Right atrium auricular region (tissue), 2 donors: ENCODE measurements at places on chromosomes 2 and 18. TPM values are rescaled to one million over a fixed set of nuclear protein-coding genes. Genes with fewer than 3 reads are reported as not detected.

The RNF152 gene
- 11.3 TPM for total RNA-seq

The ZNF236 gene
- 12.7 TPM for total RNA-seq

The RIT2 gene
- not detected for total RNA-seq

GRCh38 chr2:222024932-222025880, 273.6 kb downstream of the PAX3 start:
- no peak for DNase-seq

The SCG2 gene
- 1.8 TPM for total RNA-seq

GRCh38 chr2:80246534-80246933, 58.0 kb downstream of the LRRTM1 start:
- no peak for DNase-seq

- no peak for DNase-seq
These were observed 93.6 kb downstream of the CRIM1 start for GRCh38 chr2:36449213-36449612.

- no peak for DNase-seq
These were observed 1097.9 kb upstream of the CNTNAP5 start for GRCh38 chr2:122927197-122927596.

GRCh38 chr2:18435426-18436037, 124.9 kb downstream of the RDH14 start:
- DNase-seq: no peak

GRCh38 chr2:134136731-134137130, 117.1 kb upstream of the MGAT5 start:
- no peak for DNase-seq

DNA sequence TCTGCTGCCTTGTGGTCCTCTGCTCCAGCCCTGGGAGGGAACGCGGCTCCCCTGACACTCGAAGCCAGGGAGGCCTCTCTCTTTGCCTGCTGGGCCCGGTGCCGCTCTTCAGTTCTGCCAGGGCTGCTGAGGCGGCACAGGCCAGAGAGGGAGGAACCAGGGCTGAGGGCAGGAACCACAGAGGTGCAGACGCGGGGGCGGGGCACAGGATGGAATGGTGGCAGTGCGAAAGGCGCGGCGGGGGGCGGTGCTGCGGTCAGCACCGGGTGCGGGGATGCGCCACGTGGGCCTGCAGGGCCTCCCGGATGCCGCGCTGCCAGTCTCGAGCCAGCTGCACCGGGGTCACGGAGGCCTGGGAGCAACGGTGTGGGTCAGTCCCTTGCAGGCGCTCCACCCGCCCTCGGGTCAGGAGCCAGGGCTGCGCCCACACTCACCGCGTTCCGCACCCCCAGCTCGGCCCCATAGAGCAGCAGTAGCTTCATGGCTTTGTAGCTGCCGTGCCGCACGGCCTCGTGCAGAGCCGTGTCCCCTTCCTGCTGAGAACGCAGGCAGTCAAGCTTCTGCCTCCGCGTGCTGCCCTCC, 4.4 kb downstream of the ANKRD23 start:
- DNase-seq: no peak

The HOXD13 gene
- not detected for total RNA-seq

DNA sequence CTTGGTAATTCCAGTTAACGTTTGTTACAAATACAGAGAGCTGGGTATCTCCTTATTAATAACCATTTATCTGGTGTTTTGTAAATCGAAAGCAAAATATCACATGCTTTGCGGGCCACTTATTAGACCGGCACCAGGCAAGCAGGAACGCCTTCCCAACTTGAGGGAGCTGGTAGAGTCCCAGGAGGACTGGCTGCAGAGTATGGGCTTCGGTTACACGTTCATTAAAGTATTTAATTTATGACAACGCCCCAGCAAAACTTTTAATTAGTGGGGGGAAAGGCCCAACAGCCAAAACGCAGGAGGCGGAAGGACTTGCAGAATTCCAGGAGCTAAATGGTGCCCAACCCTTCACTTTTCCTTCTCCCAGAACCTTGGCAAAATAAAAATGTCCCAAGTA, 3.7 kb downstream of the SMAD7 start:
- no peak for DNase-seq

The CRYBA2 gene
- total RNA-seq: not detected

DNA sequence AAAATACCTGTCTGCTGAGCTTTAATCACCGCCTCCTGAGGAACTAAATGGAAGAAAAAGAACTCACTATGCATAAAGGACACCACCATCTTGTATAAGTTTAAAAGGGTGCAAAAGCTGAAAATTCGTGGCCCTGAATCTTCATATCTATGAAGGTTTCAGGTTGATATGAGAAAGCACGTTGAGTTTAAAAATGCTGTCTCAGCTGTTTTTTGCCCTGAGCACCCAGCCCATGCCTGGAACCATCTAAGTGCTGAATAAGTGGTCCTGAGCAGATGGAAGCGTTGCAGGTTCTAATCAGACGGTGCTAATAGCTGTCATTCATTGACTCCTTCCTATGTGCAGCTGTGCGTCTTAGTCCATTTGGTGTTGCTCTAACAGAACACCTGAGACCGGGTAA, 467.4 kb downstream of the EIPR1 start:
- no peak for DNase-seq

DNA sequence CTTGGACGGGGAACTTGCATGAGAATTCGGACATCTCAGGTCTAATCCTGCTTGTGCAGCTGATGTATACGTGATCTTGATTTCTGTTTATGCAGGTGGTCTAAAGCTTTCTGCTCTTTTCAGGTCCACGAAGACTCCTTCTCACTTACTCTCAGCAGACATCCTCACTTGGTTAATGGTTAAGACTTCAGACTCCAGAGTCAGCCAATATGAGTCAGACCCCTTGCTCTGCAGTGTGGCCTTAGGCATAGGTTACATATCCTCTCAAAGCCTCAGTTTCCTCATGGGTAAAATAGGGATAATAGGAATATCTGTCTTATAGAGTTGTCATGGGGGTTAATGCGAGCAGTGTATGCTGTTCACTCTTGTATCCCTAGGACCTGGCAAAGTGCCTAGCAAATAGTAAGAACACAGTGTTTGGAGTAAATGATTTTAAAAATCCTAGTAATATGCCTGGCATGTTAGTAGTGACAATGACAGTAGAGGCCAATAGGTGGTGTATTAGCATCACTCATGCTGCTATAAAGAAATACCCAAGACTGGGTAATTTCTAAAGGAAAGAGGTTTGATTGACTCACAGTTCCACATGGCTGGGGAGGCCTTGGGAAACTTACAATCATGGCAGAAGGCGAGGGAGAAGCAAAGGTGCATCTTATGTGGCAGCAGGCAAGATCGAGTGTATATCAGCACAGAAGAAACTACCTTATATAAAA, 42.3 kb downstream of the XRCC5 start:
- no peak for DNase-seq

DNA sequence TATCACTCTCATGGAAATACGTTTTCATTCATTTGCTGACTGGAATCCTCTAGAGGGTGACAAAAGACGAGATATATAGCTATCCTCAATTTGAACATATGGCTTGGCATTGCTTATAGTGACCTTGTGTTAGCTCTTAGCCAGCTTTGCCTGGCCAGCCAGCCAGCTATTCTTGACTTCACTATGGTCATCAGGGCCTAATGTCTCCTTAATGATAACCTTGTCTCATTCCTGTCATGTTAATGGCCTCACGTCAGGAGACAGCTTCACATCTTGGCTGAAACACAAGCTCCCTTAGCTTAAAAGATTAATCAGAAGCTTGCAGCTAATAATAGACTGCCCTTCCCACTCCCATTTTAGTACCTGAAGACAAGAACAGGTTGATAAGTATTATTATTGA, 1517.5 kb upstream of the PIK3C3 start:
- no peak for DNase-seq

DNA sequence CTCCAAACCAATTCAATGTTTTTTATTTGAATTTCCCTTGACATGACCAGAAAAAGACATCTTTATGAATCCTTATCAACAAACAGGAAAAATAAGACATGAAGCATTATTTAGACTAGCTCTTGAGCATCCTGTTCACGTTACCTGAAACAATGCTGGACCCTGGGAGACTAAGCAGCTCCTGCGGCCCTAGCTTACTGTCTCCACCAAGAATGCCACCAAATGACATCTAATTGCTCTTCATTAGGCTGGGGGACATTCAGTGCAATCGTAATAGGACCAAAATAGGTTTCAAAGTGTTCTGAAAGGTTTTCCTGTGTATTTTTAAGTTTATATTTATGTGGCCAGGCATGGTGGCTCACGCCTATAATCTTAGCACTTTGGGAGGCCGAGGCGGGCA, 25.5 kb downstream of the NFE2L2 start:
- no peak for DNase-seq

GRCh38 chr2:231722721-231723307, 14.5 kb downstream of the PTMA start:
- no peak for DNase-seq

DNA sequence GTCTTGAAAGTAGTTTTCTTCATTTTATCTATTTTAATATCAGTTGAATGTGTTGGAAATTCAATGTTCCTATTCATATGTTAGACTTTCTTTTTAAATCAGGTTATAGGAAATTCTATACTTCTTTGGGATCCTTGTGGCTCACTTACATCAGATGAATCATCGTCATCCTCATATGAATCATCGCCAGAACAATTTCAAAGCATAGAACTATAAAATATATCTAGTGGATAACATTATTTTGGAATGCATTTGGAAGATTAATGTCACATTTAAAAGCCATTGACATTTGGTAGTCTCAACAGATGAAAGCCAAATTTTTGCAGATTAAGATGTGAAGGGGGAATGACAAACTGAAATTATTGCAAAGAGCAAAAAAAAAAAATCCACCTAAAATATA, 94.1 kb downstream of the FAM161A start:
- DNase-seq: no peak

- no peak for DNase-seq
These were observed 949.3 kb downstream of the BCL11A start for GRCh38 chr2:59604123-59604522.

- DNase-seq: no peak
These were observed 100.2 kb downstream of the AGAP1 start for GRCh38 chr2:235594041-235594440.

GRCh38 chr2:3574155-3574554, 905 bp upstream of the RPS7 start:
- DNase-seq: no peak
